ENCODE measurements at places on chromosomes 5 and 9. TPM values are rescaled to one million over a fixed set of nuclear protein-coding genes. Genes with fewer than 3 reads are reported as not detected.
A peak's percentile ranks its signal among the peaks of the same experiment; 100 is the strongest.

KCTD16 gene
- 0.66 TPM for total RNA-seq

GRCh38 chr5:122310889-122311288 is 1.1 kb upstream of the SNCAIP start:
- peaks cover 29% of the 10 kb centered on the region for H3K27me3 ChIP-seq
- DNase-seq = peak; percentile 16
- no peak overlapping the region for H3K27ac ChIP-seq
- no peak overlapping the region for H3K4me3 ChIP-seq

TPPP gene
- total RNA-seq = 7.7 TPM

GRCh38 chr5:106962464-106963230 is 708.1 kb downstream of the EFNA5 start:
- no peak for DNase-seq
- H3K27me3 ChIP-seq = no peaks in the 10 kb centered on the region
- H3K27ac ChIP-seq = peak overlapping the region; percentile 12
- H3K36me3 ChIP-seq = no peaks in the 10 kb centered on the region
- no peak overlapping the region for H3K4me3 ChIP-seq

GRCh38 chr9:133116346-133117231 is 4.5 kb downstream of the RALGDS start:
- H3K4me3 ChIP-seq = no peak overlapping the region
- H3K4me1 ChIP-seq = peaks cover 47% of the 10 kb centered on the region
- DNase-seq = no peak
- H3K36me3 ChIP-seq = no peaks in the 10 kb centered on the region

SH3RF2 gene
- 27.9 TPM for total RNA-seq

- H3K27ac ChIP-seq = no peak overlapping the region
- no peaks in the 10 kb centered on the region for H3K36me3 ChIP-seq
Observed at GRCh38 chr5:123180676-123181393, 91.8 kb downstream of the PRDM6 start.

GRCh38 chr5:172111852-172112225 is 76.2 kb downstream of the STK10 start:
- H3K36me3 ChIP-seq = no peaks in the 10 kb centered on the region
- no peaks in the 10 kb centered on the region for H3K27me3 ChIP-seq
- no peak overlapping the region for H3K27ac ChIP-seq

GABRP gene
- 0.39 TPM for total RNA-seq

DNA sequence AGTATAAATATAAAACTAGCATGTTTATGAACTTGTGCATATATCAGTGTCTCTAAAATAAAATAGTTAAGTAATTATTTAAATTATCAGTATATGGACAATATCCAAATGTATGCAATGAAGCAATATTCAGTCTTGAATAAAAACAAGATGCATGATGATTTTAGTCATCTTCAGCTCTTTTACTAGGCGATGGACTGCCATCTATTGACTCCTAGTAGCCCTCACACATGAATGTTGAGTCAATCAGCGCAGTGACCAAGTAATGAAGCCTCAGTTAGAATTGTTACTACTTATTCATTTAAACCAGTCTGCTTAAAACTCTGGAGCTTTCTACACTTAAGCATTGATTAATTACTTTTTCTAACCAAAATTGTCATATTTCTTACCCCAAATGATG is 92.9 kb upstream of the GRHPR start:
- no peaks in the 10 kb centered on the region for H3K27me3 ChIP-seq
- no peak overlapping the region for H3K4me3 ChIP-seq
- H3K27ac ChIP-seq = no peak overlapping the region
- H3K4me1 ChIP-seq = peaks cover 18% of the 10 kb centered on the region
- H3K36me3 ChIP-seq = no peaks in the 10 kb centered on the region

POLR1E gene
- 15.1 TPM for total RNA-seq

DNA sequence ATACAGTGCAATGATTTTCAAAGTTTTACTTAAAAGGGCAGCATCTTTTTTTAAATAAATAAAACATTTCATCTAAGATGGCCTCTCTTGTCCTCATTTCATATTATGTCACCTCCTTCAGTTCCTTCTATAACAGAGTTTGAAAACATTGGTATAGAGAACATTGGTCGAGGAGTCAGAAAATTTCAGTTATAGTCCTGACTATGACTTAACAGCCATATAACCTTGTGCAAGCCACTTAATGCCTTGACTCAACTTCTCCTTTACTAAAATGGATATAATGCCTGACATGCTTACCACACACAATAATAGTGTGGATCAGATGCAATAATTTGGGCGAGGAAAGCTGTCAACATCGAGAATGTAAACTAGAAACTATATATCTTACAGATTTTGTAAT is 22.6 kb downstream of the SSBP2 start:
- H3K4me1 ChIP-seq = peaks cover 11% of the 10 kb centered on the region
- DNase-seq = no peak
- H3K27me3 ChIP-seq = no peaks in the 10 kb centered on the region
- no peak overlapping the region for H3K4me3 ChIP-seq

- no peaks in the 10 kb centered on the region for H3K27me3 ChIP-seq
- H3K4me1 ChIP-seq = peaks cover 89% of the 10 kb centered on the region
- DNase-seq = peak; percentile 80
- peak overlapping the region; percentile 4 for H3K4me3 ChIP-seq
Observed at GRCh38 chr5:124735169-124735858, 11.1 kb downstream of the ZNF608 start.

DNA sequence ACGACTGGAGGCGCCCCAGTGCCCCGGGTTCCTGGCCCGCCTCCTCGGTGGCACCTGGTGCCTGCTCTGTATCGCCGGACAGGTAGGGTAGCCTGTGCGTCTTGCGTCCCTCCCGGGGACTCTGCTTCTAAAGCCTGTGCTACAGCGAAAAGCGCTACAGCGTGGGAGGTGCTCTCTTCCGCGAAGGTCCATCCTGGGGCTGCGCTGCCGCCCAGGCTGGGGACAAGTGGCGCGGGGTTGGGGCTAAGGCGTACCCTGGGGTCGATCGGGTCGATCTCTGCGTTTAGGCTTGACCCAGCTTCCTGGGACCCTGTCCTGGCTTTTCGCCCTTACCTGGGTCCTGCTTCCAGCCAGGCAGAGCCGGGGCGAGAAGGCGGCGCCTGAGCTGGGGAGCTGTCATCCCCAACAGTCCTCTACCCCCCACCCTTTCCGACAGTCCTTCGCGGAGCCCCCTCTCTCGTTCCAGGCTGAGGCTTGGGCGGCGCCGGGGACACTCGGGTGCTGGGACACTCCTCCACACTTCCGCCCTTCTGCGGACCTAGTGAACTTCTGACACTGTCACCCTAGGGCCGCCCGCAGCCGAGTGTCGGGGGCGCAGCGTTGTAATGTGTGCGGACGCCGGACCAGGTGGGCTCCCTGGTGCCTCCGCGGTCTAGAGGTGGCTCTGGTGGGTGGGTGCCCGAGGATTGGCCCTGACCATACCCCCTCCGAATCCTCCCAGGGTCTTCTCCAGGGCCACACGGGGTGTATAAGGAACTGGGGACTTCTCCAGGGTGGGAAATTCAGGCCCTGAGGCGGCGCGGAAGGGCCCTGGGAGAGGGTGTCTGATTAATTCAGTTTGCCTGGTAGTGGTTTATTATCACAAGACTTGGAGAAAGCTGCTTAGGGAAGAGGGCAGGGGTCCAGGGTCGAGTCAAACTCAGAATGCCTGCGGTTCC is 328.2 kb downstream of the SH3GL2 start:
- H3K4me3 ChIP-seq = peak overlapping the region; percentile 38
- peak; percentile 7 for DNase-seq
- no peak overlapping the region for H3K27ac ChIP-seq
- H3K36me3 ChIP-seq = no peaks in the 10 kb centered on the region
- peaks cover 8% of the 10 kb centered on the region for H3K4me1 ChIP-seq
- peaks cover 66% of the 10 kb centered on the region for H3K27me3 ChIP-seq

BAAT gene
- not detected for total RNA-seq

TXNDC15 gene
- 200 TPM for total RNA-seq

DNA sequence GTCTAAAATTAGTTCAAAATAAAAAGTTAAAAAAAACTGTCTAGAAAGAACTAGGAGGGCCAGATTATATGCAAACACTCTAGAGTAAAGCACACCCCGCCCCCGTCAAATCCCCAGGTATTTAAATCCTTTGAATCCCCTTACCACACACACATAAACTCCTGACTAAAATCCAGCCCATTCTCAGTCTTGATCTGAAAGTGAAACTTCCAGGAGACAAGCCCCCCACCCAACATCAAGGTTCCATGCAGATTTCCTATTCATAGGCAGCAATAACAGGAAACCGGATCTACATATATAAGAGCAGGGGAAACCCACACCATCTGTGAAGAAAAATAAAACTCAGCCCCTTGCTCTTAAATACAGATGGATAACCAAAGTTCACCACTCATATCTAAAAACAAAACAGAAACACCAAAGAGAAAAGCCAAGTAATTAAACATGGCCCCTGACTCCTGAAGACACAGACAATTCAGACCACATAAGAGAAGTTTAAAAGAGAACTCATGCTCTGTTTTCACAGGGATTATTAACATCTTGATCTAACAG is 42.3 kb downstream of the MARCHF3 start:
- H3K27ac ChIP-seq = no peak overlapping the region
- H3K27me3 ChIP-seq = no peaks in the 10 kb centered on the region
- DNase-seq = no peak
- H3K4me3 ChIP-seq = no peak overlapping the region
- peaks cover 22% of the 10 kb centered on the region for H3K4me1 ChIP-seq

DNA sequence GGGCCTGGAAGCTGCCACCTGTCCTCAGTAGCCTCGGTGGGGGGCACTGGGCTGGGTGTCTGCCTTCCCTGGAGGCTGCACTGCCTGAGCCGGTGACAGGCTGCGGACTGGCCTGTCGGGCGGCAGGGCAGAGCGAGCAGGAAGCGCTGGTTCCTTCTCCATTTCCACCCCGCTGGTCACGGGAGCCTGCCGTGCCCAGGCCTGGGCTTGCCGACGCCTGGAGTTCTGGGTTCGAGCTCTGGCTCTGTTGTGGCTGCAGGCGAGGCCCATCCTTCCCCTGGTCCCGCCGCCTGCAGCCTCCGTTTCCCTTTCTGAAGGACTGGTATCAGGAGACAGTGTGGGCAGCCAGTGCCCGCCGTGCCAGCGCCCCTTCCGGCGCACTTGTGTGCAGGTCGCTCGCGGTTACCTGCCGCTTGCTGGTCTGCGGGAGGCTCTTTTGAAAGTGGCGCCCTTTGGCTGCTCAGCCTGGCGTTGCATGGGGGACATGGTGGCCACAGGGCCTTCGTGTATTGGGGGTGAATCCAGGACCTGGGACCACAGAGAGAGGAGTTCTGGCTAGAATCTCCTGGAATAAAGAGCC is 34.0 kb downstream of the RXRA start:
- no peaks in the 10 kb centered on the region for H3K36me3 ChIP-seq
- peaks cover 16% of the 10 kb centered on the region for H3K4me1 ChIP-seq
- no peak overlapping the region for H3K27ac ChIP-seq

DNA sequence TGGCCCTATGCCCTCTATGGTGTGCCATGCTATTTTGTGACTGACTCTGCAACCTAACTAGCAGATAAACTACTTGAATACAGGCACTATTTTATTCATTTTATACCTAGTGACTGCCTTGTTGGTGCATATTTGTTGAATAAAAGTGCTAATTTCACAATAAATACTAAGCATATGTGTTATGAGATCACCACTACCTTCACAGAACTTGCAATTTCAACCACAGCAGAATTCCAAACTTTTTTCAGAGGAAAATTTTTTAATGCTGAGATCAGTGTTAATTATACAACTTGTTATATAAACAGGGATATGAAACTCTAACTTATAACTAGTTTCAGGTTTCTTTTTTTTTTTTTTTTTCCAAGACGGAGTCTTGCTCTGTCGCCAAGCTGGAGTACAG is 94.8 kb downstream of the NR3C1 start:
- no peaks in the 10 kb centered on the region for H3K27me3 ChIP-seq
- H3K4me1 ChIP-seq = no peaks in the 10 kb centered on the region
- no peak for DNase-seq
- H3K36me3 ChIP-seq = no peaks in the 10 kb centered on the region
- no peak overlapping the region for H3K4me3 ChIP-seq

DNA sequence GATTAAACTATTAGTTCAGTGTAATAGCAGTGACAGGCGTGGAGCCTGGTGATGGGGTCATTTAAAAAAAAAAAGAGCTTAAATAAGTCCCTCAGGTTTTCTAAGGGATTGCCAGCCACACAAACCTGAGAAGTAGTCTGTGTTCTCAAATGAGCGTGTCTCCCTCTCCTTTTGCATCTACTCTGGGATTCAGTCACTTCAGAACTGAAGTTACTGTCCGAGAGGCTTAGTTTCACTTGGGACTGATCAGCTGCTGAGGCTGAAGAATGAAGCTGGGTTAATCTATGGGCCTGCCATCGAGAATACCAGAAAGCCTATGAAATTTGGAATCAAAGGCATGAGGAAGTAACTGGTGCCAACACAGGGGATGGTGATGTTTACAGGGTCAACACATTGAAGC is 310.1 kb downstream of the ADAMTS6 start:
- H3K4me1 ChIP-seq = no peaks in the 10 kb centered on the region
- no peak overlapping the region for H3K27ac ChIP-seq
- no peak overlapping the region for H3K4me3 ChIP-seq
- peaks cover 4% of the 10 kb centered on the region for H3K36me3 ChIP-seq

CTXN3 gene
- total RNA-seq = not detected

- no peak overlapping the region for H3K4me3 ChIP-seq
- H3K27me3 ChIP-seq = no peaks in the 10 kb centered on the region
- no peaks in the 10 kb centered on the region for H3K4me1 ChIP-seq
- H3K36me3 ChIP-seq = no peaks in the 10 kb centered on the region
- DNase-seq = no peak
- H3K27ac ChIP-seq = no peak overlapping the region
Observed at GRCh38 chr5:13278148-13278547, 666.3 kb downstream of the DNAH5 start.

GRCh38 chr9:37340961-37341360 is 81.5 kb upstream of the GRHPR start:
- no peaks in the 10 kb centered on the region for H3K36me3 ChIP-seq
- H3K4me3 ChIP-seq = no peak overlapping the region
- no peak for DNase-seq
- H3K27me3 ChIP-seq = no peaks in the 10 kb centered on the region
- peaks cover 9% of the 10 kb centered on the region for H3K4me1 ChIP-seq

DNA sequence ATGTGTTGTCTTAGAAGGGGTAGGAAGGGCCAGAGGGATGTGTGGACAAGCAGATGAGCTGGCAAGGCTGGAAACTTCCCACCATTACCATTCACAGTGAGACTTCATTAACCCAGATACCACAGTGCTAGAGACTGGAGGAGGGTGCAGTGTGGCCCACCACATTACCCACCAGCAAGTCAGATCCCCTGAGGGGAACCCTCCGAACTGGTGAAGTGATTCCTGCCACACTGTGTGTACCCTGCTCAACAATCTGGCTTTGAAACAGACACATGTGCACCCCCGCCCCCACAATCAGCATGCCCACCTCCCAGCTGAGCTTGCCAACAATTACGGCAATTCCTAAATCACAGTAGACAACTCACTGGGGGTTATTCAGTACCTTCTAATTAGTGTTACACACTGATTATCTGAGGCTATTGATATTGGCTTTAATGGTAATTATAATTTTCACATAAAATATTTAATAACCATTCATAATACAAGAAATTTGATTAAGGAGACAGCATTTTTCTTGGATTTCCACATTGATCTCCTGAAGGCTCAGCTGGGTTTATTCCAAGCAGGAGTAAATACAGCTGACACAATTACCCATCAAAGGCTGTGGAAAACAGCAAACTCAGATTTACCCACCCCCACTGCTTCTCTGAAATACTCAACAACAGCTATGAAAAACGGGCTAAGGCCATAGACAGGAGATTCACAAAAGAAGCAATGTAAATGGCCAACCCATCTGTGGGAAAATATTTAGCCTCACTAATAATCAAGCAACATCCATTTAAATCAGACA is 169.3 kb upstream of the FSTL4 start:
- peaks cover 32% of the 10 kb centered on the region for H3K27me3 ChIP-seq
- no peaks in the 10 kb centered on the region for H3K4me1 ChIP-seq
- H3K27ac ChIP-seq = no peak overlapping the region

PAIP1 gene
- 151 TPM for total RNA-seq

GRCh38 chr5:50575740-50576139 is 90.7 kb upstream of the PARP8 start:
- no peaks in the 10 kb centered on the region for H3K4me1 ChIP-seq
- H3K27me3 ChIP-seq = no peaks in the 10 kb centered on the region
- DNase-seq = no peak
- no peak overlapping the region for H3K4me3 ChIP-seq
- H3K36me3 ChIP-seq = no peaks in the 10 kb centered on the region
